PC-3 (cell line): ENCODE measurements at places on chromosomes 12 and 14. TPM values are rescaled to one million over a fixed set of nuclear protein-coding genes. Genes with fewer than 3 reads are reported as not detected.

Gene RHEBL1
- 4.2 and 5.0 TPM in 2 replicates for total RNA-seq

Gene SERPINA12
- total RNA-seq = not detected in 2 replicates

DNA sequence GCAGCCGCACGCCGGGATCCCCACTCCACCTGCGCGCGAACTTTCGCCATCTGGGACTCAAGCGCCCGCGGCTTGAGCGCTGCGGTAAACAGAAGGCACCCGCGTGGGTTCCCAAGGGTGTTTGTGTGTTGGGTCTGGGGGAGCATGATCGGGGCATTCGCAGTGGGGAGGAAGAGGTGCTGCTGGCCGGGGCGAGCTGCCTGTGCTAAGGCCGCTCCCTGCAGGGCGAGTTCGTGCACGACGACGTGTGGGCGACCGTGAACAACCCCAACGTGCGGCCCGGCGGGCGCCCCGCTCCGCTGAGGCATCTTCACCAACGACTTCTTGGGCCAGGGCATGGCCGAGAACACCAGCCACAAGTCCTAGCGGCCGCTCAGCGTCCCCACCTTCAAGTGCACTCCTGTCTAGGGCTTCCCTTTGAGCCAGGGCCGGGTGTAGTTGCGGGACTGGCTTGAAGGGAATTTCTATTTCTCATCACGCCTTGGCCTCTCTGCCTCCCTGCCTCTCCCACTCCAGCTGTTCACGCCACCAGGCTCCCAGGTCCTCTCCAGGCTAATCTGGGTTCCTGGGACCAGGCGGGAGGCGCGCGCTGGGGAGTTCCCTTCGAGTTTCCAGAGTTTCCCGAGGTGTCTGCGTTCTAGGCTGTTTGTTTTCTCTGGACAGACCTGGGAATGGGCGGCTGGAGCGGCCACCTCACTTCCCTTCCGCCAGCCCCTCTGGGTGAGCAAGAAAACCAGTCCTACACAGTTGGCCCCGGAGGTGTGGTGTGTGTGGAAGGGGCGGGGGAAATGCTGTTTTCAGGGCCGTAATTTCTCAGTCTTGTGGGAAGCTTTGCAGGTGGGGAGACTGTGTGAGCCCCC is 417.8 kb upstream of the TMTC1 start:
- no peak for DNase-seq

DNA sequence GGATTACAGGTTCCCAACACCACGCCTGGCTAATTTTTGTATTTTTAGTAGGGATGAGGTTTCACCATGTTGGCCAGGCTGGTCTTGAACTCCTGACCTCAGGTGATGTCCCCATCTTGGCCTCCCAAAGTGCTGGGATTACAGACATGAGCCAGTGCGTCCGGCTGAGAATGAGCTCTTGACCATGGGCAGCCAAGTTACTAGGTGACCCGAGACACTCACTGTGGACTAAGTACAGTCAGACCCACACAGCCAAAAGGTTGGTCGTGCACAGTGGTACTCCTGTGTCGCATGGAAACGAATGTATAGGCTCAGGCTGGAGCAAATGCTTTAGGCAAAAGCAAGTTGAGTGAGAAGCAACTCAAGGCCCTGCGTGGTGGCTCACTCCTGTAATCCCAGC is 21.0 kb downstream of the DLK1 start:
- no peak for DNase-seq

DNA sequence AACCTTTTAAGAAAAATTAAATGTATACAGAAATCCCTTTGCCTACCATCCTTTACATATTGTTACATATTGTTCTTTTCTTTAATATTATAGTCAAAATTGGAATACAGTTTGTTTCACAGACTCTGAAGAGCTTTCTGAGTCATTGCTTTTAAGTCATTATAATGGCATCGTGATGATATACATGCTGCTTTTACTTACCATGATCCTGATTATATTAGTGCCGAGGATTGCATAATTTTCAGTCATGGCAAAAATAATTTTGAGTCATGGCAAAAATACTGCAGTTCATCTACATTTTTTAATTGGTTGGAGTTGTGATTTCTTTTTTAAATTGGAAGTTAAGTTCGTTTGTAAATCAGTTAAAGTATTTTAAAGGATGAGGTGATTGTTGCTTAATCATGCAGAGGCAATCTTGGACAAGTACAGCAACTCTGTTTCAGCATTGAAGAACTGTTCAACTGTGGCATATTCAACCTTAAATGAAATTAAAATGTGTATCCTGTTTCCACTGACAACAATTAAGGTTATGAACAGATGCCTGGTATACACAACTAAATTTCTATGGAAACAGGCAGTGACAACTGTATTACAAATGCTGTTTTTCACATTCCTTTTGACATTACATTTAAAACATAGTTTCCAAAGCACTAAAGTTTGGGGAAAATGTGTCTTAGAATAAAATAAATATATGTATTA is 142.3 kb downstream of the PCNX1 start:
- DNase-seq = no peak

- DNase-seq = peak; percentile 97
Measured at GRCh38 chr14:54638135-54638446, 71.2 kb downstream of the SAMD4A start.

Gene GNG2
- 6.8 and 9.3 TPM in 2 replicates for total RNA-seq

Gene KRT6C
- not detected in 2 replicates for total RNA-seq

DNA sequence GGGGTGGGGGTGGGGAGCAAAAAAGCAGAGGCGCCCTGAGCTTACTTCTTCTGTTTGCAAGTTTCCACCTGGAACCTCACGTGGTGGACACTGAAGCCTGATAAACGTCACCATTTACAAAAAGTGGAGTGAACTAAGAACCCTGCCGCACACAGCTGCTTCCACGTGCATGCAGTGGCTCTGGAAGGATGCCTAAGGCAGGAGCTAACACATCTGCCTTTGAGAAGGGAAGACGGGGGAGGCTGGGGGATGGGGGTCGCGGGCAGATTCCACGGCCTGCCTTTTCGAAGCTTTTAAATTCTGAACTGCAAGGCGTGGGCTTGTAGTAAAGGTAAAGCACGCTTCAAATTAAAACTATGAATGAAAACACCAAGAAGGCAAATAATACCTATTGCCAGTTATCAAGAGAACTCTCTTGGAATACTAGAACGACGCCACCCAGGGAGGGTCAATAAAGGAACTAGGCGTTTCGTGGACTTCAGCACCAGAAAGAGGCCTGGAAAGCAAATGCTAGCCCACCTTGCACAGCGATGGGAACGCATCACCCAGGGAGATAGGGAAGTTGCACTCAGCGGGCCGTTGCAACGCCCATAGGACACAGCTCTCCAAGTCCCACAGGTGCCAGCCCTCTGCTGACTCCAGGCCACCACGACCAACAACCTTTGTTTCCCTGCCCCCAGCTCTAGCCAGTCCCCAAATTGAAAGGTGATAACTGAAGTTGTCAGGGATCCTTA is 61.8 kb downstream of the TESC start:
- no peak for DNase-seq

Gene KCNH3
- total RNA-seq = 0.07 and 0.12 TPM in 2 replicates

DNA sequence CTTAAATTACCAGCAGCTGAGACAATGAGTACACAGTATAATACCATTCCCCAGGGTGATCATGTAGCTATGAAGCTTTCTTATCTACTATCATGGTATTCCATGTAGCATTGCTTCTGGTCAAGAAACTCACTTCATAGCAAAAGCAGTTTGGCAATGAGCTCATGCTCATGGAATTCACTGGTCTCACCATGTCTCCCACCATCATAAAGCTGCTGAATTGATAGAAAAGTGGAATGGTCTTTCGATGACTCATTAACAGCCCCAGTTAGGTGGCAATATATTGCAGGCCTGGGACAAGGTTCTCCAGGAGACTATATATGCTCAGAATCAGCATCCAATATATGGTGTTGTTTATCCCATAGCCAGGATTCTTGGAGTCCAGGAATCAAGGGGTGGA is 553.7 kb downstream of the FOXG1 start:
- DNase-seq = no peak

Gene LAG3
- 0.40 and 0.58 TPM in 2 replicates for total RNA-seq

DNA sequence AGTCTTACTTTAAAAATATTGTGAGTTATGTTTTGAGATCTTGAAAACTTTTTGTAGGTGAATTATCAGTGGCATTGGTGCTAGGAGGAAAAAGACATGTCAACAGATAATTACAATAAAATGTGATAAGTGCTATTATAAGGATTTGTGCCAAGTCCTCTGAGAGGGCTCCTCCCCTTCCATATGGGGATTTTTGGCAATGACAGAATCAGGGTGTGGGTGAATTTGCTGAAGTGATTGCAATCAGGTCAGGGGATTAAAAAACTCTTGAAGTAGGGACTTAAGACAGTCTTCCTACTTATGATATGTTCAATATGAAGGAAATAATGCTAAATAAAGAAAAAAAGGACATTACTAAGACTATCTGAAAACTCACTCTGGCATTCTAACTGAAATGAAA is 122.5 kb downstream of the SLC15A5 start:
- no peak for DNase-seq

DNA sequence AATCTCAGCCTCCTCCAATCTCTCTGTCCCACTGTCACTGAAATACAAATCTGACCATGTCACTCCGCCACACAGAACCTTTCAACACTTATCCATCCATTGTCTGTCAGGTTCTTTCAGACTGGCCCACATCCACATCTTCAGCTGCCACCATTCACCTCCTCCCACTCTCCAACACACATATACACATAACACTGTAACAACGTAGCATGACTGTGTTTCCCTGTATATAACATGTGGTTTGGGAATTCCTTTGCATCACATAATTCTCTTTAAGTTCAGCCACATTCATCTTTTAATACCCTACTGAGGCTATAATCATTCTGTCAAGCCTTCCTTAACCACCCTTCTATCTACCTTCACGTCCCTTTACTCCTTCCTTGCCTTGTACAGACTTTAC is 99.2 kb downstream of the PPP2R5E start:
- DNase-seq = no peak

Gene LHX5
- 0.23 and 0.26 TPM in 2 replicates for total RNA-seq

- peak; percentile 17 for DNase-seq
Measured at GRCh38 chr12:26937443-26937862, 328 bp downstream of the INTS13 start.

- peak; percentile 78 for DNase-seq
Measured at GRCh38 chr14:78959674-78960264, 789.6 kb downstream of the NRXN3 start.

Gene GPR162
- total RNA-seq = not detected in 2 replicates

Gene RTL1
- total RNA-seq = not detected in 2 replicates

DNA sequence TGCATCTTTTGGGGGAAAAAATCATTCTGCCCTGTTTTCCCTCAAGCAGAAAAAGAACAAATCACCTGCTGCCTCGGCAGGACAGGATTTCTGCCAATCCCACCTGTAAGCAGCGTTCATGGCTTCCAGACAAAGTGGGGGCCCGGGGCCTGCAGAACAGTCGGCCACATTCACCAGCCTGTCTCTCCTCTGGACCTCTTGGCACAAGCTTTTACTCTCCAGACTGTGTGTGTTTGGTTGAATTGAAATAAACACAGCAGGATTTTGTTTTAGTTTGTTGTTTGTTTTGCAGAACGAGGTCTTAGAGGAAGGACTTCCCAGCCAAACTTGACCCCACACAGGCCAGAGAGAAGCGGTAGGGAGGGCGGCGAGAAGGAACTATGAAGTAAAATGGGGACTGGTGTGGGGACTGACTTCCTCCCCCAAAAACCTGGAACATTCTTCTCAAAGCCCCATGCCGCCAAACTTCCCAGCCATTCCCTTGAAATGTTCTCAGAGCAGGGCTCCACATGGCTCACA is 41.7 kb upstream of the FOS start:
- DNase-seq = no peak

GRCh38 chr12:111076611-111077451 is 156.5 kb upstream of the MYL2 start:
- DNase-seq = no peak

GRCh38 chr14:89614009-89614691 is 197.1 kb upstream of the FOXN3 start:
- DNase-seq = no peak

- DNase-seq = no peak
Measured at GRCh38 chr12:49529414-49529813, 9.4 kb upstream of the KCNH3 start.

Gene CIDEB
- not detected in 2 replicates for total RNA-seq

DNA sequence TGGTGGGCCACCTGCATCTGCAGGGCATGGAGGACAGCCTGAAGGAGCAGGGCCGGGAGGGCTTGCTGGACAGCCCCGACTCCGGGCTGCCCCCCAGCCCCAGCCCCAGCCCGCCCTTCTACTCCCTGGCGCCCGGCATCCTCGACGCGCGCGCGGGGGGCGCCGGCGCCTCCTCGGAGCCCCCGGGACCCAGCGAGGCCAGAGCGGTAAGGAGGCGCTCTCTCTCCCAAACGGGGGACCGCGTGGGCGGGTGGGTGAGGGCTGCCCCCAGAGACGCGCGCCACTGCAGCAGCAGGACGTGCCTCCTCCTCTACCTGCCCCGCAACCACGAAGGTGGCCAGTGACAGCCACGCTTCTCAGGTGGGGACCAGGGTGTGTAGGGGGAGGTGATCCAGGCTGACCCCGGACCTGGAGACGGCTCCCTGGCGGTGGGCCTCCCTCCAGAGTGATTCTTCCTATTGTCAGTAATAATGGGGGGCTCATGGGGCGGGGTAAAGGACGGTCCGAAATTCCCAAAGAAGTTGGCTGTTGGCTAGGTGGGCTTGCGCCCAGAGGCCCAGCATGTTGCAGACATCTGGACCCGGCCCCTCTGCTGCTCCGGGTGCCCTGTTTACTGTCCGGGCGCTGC is 652 bp downstream of the RFLNA start:
- no peak for DNase-seq

Gene LIN7A
- not detected in 2 replicates for total RNA-seq

Gene DCN
- total RNA-seq = not detected in 2 replicates

Gene GUCY2C
- not detected in 2 replicates for total RNA-seq

DNA sequence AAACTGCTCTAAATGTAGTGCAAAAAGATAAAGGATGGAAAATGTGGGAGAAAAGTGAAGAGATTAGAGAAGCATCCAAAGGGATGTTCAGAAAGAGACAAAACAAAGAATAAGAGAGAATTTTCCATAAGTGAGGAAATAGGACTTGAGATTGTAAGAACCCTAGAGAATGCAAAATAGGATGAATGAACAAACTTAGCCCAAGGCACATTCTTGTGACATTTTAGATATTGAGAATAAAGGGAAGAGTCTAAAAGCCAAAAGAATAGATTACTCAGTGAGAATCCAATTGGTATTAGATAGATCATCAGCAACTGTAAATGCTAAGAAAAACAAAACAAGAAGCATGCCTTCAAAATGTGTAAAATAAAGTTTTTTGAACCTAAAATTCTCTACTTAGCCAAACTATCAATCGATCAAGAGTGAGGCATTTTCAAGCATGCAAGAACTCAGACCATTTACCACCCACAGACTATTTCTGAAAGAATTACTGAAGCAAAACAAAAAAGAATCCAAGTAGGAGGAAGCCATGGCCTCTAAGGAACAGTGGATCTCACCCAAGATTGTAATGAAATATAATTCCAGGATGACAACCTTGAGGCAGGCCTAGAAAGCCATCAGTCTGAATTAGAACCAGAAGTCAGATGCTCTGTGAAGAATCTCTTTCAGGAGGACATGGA is 33.5 kb downstream of the DYRK2 start:
- DNase-seq = no peak

Gene NPAS3
- total RNA-seq = 0.36 and 1.2 TPM in 2 replicates

Gene OVCH1
- not detected in 2 replicates for total RNA-seq

DNA sequence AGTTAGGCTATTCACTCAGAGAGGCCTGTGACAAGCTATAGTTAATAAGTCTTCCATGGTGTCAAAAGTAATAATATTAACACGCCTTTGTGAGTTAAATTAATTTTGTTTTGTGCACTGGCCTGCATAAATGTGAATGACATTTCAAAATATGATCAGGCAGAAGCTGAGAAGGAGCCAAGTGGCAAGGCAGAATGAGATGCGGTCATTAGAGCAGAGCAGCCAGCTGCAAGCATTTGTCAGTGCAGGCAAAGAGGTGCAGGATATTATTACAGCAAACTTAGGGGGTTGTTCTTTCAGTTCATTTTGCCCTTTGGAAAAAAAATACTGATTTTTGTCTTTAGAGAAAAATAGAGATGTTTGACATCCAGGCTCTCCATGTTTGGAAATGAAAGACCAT is 364.5 kb downstream of the PAWR start:
- no peak for DNase-seq
